ENCODE measurements at places on chromosomes 4 and X.
A peak's percentile ranks its signal among the peaks of the same experiment; 100 is the strongest.

DNA sequence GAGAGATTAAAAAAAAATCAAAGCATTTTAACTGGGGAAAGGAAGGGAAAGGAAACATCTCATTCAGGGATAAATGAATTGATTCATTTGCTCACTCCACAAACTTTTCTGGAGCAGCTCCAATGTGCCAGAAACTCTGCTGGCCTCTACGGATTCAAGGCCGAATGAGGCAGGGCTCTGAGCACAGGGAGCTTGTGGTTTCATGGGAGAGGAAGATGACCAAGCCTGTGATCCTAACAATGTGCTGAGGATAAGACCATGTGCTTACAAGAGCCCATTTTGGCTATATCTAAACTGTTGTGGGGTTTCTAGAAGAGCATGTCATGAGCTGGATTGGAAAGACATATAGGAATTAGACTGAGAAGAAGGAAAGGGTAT, 137.5 kb downstream of the ZNF674 start:
- no peak for DNase-seq

- peak; percentile 56 for DNase-seq
These were observed 71.3 kb upstream of the FBXW7 start for GRCh38 chr4:152607178-152607577.

DNA sequence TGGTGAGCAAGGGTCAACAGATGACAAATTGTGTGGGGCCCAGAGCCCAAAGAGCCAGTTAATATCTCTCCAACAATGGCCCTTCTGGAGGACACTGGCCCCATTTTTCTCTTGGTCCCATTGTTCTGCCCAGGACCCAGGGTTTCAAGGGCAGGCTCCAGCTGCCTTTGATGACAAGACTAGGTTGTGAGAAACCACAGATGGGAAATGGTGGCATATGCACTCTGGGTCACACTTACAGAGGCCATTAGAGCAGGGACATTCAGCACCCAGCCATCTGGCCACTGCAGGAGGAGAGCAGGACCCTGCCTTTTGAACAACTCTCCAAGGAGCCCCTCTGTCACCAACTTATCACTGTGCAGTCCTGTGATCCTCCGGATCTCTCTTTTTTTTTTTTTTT, 49.7 kb upstream of the KIAA1210 start:
- no peak for DNase-seq

DNA sequence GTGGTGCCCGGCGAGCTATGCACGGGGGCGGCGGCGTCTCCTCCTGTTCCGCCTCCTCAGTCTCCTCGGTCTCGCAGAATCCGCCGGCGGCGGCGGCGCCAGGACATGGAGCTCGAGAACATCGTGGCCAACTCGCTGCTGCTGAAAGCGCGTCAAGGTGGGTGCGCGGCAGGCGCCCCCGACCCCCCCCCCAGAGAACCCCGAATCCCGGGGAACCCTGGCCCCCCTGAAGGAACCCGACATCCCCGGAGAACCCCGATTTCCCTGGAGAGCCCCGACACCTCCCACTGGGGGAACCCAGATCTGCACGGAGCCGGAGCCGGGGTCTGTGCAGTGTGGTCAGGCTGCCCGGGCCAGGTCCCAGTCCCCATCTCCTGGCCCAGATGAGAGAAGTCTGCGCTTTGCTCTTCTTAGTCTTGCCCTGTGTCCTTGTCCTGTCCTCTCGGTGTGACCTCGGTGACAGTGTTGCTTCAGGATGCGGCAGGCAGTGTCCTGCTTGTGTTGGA, 648 bp downstream of the GRK4 start:
- peak; percentile 69 for DNase-seq

- DNase-seq = no peak
These were observed 112.8 kb upstream of the H2AZ1 start for GRCh38 chr4:100062921-100063320.

DNA sequence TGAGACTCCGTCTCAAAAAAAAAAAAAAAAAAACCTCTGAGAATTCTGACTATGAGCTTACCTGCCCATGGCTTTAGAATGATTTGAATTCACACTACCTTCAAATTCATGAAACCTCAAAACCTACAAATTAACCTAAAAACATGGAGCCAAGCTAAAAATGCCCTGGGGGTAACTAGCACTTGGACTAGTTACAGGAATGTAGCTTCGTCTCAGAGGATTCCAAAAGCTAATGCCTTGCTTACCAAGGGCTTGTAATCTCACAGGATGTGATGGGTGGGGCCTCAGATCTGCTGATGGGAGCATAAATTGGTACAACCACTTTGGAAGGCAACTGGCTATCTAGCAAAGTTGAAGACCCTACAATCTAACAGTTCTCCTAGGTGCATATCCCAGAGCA, 79.4 kb upstream of the SPRY1 start:
- no peak for DNase-seq
